ENCODE measurements at places on chromosomes 1 and 21.

- DNase-seq: no peak
Measured at GRCh38 chr1:230090194-230090711, 23.2 kb downstream of the GALNT2 start.

- no peak for DNase-seq
Measured at GRCh38 chr21:36696390-36697059, 2.4 kb upstream of the SIM2 start.

DNA sequence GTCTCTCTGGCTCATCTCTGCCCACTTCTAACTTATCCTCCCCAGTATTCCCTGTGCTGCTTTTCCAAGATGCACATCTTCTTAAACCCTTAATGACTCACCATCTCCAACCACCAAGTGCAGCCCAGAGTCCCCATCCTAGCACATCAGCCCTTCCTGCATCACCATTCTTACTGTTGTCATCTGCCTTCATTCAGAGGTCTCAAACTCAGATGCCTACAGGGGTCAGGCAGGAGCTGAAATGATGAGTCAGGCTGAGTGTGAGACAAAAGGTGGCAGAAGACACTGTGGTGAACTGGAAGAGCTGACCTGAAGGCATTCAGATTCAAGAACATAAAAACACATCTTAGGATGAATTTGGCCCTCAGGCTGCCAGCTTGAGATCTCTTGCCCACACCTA is 34.6 kb downstream of the OLFML2B start:
- DNase-seq: no peak

GRCh38 chr1:29756085-29756484 is 519.8 kb downstream of the PTPRU start:
- no peak for DNase-seq

DNA sequence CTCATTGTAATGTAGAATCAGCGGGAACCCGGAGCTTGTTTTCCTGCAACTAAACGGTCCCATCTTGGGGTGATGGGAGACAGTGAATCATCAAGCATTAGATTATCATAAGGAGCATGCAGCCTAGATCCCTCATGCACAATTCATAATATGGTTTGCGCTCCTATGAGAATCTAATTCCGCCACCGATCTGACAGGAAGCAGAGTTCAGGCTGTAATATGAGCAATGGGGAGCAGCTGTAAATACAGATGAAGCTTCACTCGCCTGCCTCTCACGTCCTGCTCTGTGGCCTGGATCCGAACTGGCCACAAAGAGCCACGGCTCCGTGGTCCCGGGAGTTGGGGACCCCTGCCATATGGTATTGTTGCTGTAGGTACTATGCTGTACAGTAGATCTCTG is 1.6 kb downstream of the IFI44 start:
- DNase-seq: peak; percentile 22

GRCh38 chr1:111565079-111565478 is 54.5 kb upstream of the RAP1A start:
- DNase-seq: no peak

DNA sequence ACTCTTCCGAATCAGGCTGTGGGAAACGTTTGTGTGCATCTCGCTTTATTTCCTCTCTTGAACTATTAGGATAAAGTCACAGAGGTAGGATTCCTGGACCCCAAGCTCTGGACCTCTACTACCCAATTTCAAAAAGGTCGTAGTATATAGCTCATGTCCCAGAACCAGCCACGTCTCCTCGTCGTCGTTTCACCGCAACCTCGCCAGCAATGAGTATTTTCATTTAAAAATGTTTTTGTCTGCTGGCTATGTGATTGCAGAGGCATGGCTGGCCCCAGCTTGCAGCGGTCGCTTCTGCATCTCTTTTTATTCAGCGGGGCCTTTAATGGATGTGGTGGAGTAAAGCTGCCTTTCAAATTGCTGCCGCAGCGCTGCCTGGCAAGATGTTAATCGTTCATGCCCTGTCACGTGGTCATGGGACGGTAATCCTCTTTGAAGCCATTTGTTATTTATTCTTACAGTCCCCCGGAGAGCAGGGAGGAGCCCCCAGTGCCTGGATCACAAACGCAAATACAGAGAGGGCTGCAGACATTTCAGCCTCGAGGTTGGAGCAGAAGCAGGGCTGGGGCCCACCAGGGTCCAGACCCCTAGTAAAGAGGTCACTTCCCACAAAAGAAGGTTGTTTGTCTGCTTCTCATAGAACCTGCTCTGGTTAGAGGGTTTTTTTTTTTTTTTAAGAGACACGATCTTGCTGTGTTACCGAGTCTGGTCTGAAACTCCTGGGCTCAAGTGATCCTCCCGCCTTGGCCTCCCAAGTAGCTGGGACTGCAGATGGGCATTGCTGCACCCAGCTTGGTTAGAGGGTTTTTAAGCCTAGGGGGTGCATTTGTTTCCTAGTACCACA is 11.6 kb upstream of the NPHP4 start:
- DNase-seq: no peak

- no peak for DNase-seq
Measured at GRCh38 chr1:200369706-200370105, 40.1 kb downstream of the ZNF281 start.

GRCh38 chr1:240610636-240611035 is 1.3 kb downstream of the GREM2 start:
- no peak for DNase-seq

DNA sequence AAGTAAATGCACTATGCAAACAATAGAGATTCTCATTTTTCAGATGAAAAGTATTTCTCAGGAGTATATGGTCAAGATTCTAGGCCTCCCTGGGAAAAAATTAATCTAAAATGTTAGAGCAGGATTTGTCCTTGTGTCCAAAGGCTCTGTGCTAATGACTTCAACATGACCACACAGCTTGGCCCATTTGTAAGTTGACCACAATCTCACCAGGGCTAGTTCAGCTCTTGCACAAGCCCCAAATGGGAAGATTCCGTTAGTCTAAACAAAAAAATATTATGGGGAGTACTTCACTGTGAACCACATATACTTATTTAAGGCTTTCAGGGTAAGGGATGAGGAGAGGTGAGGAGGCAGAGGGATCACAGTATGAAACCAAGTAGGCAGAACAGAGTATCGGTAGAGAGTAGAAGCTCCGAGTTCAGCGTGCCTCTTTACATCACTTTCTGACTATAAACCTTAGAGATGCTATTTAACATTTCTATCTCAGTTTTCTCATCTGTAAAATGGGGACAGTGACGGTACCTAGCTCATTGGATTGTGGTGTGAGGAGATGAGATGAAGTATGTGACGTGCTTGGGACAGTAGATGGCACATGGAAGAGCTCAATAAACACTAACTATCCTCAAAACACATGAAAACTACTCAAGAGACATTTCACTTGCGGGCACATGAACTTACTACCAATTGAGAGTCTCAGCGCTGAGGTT is 37.8 kb upstream of the CTTNBP2NL start:
- no peak for DNase-seq

DNA sequence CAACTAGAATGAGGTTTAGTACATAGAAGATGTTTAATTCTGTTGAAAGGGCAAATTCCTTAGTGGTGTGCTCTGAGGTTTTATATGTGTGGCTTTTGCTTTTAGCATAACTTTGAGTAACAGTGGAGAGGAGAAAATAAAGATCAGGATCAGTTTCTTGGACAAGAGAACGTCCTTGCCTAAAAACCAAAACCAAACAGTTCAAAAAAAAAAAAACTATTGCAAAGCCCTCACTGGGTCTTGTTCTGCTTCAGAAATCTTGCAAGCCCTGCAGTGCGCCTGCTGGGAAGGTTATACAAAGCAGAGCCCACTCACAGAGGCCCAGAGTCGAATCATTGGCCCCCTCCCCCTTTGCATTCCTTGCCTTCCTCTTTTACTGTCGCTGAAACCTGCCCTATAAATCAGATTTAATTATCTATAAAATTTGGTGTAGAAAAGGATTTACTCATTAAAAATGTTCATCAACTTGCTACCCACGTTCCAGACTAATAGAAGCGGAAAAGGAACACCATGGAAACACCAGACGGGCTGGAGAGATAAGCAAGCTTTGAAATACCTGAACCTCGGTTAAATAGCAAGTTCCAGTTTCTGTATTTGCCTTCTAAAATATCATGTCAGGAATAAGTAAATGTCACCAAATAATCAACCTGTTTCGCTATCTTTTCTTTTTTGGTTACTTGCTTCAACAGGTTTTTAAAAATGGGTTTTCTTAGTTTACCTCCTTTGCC is 201.6 kb upstream of the PTBP2 start:
- no peak for DNase-seq

GRCh38 chr1:242432491-242433095 is 91.9 kb downstream of the PLD5 start:
- DNase-seq: no peak

DNA sequence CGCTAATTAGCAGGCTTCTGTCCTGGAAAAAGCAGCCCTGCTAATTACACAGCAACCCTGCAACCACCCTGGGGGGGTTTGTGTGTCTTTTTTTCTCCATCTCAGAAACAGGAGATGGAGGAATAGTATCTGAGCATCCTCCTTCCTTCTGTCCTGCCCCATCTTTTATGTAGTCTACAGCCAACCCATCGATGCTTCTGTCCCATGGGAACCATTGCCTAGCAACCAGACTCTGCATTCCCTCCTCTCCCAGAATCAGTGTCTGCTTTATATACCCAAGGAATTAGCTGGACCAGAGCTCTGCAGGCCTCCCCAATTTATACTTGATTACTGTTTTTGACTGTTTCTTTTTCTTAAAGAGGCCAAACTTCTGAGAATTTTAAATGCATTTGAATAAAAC is 35.1 kb downstream of the LRRC38 start:
- no peak for DNase-seq

DNA sequence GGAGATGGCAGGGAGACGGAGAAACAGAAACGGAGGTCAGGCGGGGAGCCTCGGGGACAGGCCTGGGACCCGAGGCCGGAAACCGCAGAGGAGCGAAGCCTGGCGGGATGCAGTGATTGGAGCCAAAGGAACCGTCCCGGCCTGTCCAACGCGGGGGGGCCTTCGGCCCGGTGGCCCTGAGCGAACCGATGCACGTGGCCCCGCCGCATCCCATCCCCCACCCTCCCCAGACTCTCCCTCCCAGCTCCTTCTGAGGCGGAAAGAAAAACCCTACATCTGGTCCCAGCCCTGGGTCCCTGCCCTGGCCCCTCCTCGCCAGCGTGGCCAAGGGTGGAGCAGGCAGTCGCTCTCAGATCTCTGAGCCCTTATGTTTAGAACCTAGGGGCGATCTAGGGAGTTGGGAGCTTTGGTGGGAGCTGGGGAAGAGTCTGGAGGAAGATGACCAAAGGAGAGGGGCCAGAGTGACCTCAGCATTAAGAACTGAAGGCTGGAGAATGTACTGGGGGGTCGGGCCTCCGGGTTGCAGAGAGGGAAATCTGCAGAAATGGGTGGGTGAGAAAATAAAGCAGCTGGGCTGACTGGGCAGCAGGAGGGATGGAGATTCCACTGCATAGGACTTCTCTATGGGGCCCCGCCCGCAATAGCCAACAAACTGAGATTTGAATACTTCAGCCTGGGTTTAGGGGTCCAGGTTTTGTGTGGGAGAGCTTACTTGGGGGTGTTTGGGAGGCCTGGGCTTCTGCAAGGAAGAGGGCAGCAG is 1.5 kb upstream of the CRABP2 start:
- DNase-seq: no peak

- DNase-seq: no peak
Measured at GRCh38 chr1:55064861-55065263, 25.5 kb downstream of the PCSK9 start.

GRCh38 chr1:4743978-4744750 is 89.8 kb downstream of the AJAP1 start:
- no peak for DNase-seq

- no peak for DNase-seq
Measured at GRCh38 chr1:58780836-58781452, 2.9 kb downstream of the JUN start.

GRCh38 chr1:85898861-85899260 is 190.6 kb upstream of the ZNHIT6 start:
- no peak for DNase-seq

GRCh38 chr21:33821503-33822322 is 93.9 kb downstream of the ATP5PO start:
- DNase-seq: no peak

- no peak for DNase-seq
Measured at GRCh38 chr1:88943241-88943640, 49.2 kb downstream of the KYAT3 start.

- no peak for DNase-seq
Measured at GRCh38 chr1:172141341-172141881, 279.1 kb upstream of the C1orf105 start.

GRCh38 chr1:172530000-172530399 is 3.0 kb upstream of the SUCO start:
- no peak for DNase-seq

- no peak for DNase-seq
Measured at GRCh38 chr1:36135330-36135667, 10.3 kb upstream of the COL8A2 start.

GRCh38 chr1:231408528-231409094 is 13.5 kb downstream of the EGLN1 start:
- no peak for DNase-seq

DNA sequence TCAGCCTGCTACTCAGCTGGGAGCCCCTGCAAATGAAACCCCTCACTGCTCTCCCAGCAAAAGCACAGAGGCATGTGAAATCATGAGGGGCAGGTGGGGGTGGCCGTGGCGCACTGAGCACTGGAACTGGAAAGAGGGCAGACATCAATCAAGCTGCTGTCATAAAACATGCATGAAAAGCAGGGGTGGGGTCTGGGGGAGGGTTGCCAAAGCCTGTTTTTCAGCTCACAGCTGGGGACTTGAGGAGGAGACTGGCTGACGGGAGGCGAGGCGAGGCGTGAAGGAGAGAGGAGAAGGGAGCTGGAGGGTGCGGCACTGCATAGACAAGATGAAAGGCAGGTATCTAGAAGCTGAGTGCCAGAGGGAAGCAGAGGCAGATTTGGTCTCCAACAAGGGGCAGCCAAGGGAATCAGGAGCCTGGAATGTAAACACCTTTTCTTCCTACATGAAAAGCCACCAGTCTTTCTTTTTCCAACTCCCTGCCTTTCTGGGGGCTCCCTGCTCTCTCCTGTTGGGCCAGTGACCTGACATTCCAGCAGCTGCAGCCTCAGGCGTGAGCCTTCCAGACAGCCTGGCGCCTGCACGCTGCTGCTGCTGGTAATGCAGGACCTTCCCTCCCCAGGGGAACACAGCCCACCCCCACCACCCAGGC is 87.0 kb downstream of the NMNAT2 start:
- DNase-seq: no peak

GRCh38 chr1:222919478-222919865 is 104.6 kb downstream of the DISP1 start:
- DNase-seq: no peak

DNA sequence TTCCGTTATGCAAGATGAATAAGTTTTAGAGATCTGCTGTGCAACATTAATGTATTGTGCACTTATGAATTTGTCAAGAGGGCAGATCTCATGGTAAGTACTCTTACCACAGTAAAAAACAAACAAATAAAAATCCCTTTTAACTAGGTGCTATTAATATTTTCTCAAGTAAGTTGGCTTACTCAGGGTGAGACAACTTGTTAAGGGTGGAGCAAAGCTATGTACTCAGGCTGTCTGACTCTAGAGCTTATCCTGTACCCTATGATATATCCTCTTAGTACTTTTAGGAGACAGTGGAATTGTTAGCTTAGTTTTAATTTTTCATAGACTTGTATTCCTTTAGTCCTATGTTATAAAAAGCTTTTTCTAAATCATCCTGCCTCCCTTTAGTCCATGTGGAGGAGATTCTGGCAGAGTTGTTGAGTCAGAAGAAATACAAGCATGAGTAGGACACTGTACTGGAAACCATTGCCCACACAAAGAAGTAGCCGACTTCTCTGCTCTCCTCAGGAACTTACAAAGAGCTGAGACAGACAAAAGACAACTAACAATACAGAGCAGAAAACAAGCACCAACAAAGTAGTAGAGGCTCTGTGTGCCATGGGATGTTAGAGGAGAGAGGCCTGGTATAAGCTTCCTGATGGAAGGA is 49.2 kb downstream of the S1PR1 start:
- no peak for DNase-seq

- no peak for DNase-seq
Measured at GRCh38 chr1:20530306-20530705, 22.1 kb upstream of the FAM43B start.

Measured in activated T-helper 2 cell treated with anti-CD3 and anti-CD28 coated beads, Interferon-gamma antibody, Interleukin-2, Interleukin-4, amounts not matched to agents 10 μg/mL and 5 μg/mL and 100 μg/mL, durations not matched to agents 14 hours and 24 hours and 36 hours (primary cell).